Stimulated activated CD8-positive, alpha-beta memory T cell treated with anti-CD3 and anti-CD28 coated beads, Interleukin-4, amount 100 ng/mL, for 48 hours (primary cell): ENCODE measurements at places on chromosomes 12 and 14.

DNA sequence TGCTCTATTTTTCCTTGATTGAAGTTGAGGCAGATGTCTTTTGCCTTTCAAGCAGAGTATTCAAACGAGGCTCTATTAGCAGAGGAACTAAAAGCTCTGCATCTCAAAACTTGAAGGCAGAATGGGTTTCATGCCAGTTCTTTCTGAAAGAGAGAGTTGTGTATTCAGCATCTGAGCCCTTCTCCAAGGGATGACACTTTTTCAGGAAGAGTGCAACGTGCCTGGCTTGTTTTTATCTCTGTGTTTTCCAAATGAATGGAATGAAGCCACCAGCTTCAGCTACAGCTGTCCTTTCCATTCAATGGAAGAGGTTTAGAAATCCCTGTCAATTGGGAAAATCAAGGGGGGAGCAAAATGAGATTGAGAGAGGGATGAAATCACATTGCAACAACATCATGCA lies 14.6 kb downstream of the BEST3 start:
- no peak for DNase-seq

GRCh38 chr12:127268213-127268612 lies 998.8 kb upstream of the TMEM132C start:
- DNase-seq, result no peak

GRCh38 chr12:120110550-120111501 lies 5.7 kb downstream of the RAB35 start:
- DNase-seq, result peak; percentile 54

DNA sequence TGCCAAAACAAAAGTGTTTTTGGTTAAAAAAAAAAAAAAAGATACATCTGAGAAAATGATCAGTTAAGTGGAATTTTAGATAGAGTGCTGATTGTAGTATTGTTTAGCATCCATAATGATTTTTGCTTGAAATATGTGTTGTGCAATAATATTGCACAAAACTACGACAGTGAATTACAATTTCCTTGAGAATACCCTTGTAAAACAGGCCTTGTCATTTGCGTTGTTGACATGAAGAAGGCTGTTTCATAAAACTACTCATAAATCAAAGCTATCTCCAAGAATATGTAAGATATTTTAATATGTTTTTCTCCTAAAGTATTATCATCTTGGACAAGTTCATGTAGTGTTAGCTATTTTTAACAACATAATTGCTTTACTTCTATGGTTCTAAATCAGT lies 1077.0 kb downstream of the LRFN5 start:
- no peak for DNase-seq

DNA sequence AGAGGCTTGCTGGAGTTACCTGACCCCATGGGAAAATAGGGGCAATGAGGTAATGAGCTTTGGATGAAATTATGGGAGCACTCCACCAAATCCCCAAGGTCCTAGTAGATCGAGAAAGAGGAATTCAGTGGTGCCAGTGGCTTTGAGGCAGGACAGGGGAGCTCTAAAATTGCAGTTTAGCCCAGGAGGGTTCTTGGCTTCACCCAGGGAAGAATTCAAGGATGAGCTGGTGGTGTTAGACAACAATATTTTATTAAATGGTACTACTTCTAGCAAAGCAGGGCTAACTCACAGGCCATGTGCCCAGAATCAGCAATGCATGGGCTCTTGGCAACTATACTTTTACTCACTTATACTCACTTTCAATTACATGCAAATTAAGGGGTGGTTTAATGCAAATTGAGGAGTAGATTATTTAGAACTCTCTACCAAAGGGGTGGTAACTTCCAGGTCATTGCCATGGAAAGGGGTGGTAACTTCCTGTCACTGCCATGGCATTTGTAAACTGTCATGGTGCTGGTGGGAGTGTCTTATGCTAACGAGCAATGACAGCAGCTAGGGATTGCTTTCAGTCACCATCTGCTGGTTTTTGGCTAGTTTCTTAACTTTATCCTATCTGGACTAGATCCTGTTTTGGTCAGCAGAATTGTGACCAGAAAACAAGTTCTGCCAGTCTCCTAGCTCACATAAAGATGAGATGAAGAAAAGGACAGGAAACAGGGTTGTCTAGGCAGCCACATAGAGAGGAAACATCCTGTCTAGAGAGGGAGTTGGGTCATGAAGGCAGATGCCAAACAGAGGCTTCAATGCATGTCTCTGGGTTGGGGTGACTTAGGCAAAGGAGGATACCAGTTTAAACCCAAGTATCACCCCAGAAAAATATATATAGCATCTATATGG lies 64.7 kb downstream of the ZNF641 start:
- no peak for DNase-seq

DNA sequence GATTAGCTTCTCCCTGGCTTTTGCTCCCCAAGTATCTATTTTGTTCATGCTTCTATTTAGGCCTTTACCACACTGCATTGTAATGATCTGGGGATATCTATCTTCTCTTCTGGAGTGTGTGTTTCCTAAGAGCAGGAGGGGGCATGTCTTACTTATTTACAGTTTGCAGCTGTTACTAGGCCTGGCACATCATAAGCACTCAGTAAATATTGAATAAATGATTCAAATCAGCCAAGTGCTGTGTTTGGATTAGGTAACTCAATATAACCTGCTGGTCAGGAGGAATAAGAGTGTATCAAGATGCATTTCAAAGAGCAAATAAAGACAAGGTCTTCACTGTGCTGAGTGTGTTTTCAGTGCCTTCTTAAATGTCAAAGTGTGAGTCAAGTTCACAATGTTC lies 186.1 kb downstream of the FOXG1 start:
- DNase-seq, result no peak

DNA sequence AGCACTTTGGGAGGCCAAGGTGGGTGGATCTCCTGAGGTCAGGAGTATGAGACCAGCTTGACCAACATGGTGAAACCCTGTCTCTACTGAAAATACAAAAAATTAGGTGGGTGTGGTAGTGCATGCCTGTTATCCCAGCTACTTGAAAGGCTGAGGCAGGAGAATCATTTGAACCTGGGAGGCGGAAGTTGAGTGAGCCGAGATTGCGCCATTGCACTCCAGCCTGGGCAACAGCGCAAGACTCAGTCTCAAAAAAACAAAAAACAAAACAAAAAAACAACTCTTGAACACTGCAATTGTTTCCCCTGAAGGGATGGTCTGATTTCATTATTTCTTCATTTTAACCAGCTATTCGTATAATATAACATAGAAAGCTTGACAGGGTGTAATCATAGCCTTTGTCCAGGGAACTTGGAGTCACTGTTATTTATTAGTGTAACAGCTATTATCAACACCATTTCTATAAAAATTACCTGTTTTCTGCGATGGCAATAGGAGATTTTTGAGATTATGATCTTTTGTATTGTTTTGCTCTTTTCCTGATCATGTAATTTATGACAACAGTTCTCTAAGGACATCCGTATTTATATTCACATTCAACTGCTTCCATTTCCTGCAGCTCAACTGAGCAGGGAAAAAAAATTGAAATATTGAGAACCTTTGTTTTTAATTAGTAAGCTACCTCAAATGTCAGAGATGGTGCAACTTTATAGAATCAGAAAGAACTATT lies 94.7 kb downstream of the DIP2B start:
- DNase-seq, result no peak

DNA sequence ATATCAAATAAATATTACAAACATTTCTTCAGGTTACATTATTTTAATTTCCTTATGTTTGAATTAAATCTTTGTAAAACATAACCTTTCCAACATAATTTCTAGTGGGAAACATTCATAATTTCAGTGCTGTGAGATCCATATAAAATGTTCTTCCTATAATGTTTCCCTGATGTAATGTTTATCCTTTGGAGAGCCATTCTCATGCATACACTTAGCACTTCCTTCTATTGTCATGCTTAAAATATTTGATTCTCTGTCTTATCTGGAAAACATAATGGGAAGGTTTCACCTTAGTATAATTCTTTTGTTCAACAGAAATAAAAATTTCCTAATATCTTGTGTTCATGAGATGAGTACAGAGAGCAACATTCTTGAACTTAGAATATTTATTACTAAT lies 472.5 kb downstream of the ADAMTS20 start:
- no peak for DNase-seq

GRCh38 chr12:102759466-102759865 lies 157.6 kb downstream of the PAH start:
- no peak for DNase-seq

GRCh38 chr14:88025313-88025712 lies 20.4 kb downstream of the GPR65 start:
- no peak for DNase-seq

DNA sequence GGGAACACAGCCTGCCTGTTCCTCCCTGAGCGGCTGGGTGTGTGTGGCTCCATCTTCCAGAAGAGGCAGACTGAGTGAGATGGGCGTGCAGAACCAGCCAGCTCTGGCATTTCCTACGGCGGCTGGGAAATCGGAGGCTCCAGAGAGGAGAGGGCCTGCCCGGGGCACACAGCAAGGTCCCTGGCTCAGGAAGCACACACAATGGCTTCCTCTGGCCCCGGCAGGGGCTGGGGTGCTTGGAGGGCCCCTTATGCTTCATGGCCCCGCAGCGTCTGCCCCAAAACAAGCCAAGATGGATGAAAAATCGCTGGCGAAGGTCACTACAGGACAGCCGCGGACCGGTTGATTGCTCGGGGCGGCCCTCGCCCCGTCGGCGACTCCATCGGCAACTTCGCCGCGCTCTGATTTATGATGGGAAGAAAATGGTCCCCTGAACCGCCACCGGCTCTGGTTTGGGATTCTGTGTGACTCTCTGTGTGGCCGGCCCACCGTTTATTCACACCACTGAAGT lies 191.5 kb upstream of the C14orf180 start:
- no peak for DNase-seq

DNA sequence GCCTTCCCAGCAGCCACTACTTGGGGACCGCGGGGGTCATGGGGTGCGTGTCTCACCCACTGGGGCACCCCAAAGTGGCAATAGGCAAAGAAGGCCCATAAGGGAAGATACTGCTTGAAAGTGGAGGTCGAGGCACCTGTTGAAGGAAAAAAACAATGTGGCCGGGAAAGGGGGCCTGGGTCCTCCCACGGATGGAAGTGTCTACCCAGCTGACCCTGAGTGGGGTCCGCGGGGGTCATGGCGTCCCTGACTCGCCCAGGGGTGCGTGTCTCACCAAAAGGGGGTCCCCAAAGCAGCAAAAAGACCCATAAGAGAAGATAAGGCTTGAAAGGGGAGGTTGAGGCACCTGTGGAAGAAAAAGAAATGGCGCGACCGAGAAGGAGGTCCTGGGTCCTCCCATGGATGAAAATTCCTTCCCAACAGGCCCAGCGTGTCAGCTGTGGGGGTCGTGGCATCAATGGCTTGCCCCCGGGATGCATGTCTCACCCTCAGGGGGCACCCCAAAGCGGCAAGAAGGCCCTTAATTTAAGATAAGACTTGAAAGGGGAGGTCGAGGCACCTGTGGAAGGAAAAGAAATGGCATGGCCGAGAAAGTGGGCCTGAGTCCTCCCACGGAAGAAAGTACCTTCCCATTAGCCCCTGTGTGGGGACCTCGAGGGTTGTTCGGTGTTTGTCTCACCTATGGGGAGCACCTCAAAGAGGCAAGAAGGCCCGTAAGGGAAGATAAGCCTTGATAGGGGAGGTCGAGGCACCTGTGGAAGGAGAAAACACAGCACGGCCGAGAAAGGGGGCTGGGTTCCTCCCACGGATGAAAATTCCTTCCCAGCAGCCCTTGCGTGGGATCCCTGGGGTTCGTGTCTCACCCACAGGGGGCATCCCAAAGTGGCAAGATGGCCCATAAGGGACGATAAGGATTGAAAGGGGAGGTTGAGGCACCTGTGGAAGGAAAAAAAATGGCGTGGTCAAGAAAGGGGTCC lies 266.0 kb downstream of the ALG10 start:
- DNase-seq, result no peak

DNA sequence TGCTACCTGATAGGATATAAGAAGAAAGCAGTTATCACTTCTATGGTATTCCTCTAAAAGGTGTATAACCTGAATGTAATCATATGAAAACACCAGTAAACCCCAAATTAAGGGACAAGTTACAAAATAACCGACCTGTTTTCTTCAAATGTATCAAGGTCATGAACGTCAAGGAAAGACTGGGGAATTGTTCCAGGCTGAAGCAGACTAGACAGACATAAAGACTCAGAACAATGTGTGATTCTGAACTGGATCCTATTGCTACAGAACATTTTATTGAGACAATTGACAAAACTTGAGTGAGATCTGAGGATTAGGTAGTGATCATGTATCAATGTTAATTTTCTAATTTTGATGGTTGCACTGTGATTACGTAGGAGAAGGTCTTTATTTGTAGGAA lies 15.4 kb upstream of the LRP6 start:
- no peak for DNase-seq

DNA sequence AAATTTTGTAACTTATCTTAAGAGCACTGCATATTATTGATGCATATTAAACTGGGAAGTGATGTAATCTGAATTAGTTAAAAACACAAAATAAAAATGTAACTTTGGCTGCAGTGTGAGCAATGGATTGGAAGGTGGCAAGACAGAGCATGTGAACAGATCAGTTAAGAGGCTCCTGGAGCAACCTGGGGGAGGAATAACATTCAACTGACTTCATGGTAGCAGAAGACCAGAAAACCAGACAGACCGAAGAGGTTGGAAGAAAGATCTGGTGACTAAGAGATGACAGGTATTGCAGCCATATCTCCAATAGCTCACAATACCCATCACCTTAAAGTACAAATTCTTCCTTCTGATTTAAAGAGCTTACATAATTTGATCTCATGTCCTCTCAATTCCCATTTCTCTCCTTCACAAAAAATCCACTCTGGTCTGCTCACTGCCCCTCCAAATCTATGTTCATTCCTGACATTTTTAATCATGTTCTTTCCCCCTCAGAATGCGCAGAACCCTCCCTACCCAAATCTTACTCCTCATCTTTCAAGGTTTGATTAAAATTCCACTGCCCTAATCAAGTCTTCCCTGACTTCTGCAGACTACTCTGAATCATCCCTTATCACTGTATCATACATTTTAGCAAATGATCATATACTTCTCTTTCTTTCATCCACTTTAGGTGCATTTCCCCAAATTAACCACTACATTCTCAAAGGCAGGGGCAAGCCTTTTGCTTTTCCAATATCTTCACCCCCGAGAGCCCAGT lies 51.5 kb downstream of the DUSP16 start:
- no peak for DNase-seq

- DNase-seq, result no peak
Measured at GRCh38 chr12:34356233-34356987, 334.1 kb downstream of the ALG10 start.

- DNase-seq, result peak; percentile 40
Measured at GRCh38 chr14:24231263-24232120, 675 bp downstream of the NEDD8 start.

DNA sequence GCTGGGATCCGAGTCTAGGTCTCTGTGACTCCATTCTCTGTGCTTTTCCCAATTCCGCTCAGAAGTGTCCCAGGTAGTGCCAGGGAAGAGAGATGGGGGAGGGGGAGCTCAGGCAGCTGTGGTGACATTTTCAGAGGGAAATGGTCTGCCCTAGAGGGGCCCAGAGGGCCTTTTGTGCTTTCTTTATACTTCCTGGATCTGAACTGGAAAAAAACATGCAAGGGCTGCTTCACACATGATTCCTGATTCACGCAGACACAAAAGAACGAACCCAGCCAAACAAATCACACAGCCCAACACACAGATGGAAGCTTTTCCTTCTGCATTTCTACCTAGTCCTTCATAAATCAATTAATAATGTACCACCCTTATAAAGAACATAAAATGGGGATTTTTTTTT lies 26.5 kb downstream of the GPR68 start:
- no peak for DNase-seq

- DNase-seq, result no peak
Measured at GRCh38 chr12:29226616-29227015, 77.5 kb downstream of the FAR2 start.

- peak; percentile 86 for DNase-seq
Measured at GRCh38 chr12:6554168-6555017, 1.4 kb downstream of the IFFO1 start.

GRCh38 chr14:30303350-30303749 lies 255.6 kb upstream of the G2E3 start:
- DNase-seq, result no peak
